ENCODE measurements at places on chromosomes 13 and 19.

DNA sequence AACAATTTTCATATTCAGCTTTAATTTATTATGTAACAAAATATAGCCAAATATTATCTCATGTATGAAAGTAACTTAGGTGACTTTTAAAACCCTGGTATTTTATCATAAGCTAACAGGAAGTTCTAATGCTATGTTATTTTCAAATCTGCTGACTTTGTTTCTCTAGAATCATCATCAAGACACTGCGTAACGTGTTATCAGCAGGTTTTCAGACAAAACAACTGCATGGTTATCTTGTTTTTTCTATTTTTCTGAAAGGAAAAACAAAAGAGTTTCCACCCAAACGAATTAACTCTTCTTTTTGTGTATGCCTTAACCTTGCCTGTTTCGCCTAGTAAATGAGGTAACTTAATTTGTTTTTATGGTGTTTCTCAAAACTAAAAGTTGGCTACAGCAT, 156.3 kb downstream of the TBC1D4 start:
- DNase-seq = no peak

DNA sequence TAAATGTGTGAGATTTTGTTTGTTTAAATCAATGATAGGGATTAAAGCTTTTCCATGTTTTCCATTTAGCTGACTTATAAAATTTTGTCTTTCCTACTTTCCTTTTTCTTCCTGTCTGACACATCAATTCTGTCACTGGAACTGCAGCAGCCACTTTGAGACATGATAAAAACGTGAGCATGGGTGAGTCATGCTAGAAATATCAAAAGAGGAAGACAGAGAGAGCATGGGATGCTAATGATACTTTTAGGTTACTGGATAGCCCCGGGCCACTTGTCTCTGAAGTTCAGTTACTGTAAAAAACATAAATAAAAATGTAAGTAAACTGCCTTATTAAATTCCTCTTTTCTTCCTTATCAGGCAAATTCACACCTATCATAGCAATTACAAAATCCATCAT, 1332.0 kb upstream of the PCDH20 start:
- DNase-seq = no peak

GRCh38 chr19:19039901-19040300, 6.5 kb downstream of the ARMC6 start:
- DNase-seq = no peak

GRCh38 chr13:59790626-59791025, 373.1 kb downstream of the DIAPH3 start:
- DNase-seq = no peak

- DNase-seq = peak; percentile 27
Measured at GRCh38 chr13:102846261-102847015, 606 bp downstream of the ERCC5 start.

- peak; percentile 50 for DNase-seq
Measured at GRCh38 chr19:7917267-7918061, 2.7 kb upstream of the SNAPC2 start.

GRCh38 chr19:40663695-40664692, 26.5 kb downstream of the NUMBL start:
- peak; percentile 6 for DNase-seq

- no peak for DNase-seq
Measured at GRCh38 chr13:98520674-98521449, 56.0 kb downstream of the STK24 start.

DNA sequence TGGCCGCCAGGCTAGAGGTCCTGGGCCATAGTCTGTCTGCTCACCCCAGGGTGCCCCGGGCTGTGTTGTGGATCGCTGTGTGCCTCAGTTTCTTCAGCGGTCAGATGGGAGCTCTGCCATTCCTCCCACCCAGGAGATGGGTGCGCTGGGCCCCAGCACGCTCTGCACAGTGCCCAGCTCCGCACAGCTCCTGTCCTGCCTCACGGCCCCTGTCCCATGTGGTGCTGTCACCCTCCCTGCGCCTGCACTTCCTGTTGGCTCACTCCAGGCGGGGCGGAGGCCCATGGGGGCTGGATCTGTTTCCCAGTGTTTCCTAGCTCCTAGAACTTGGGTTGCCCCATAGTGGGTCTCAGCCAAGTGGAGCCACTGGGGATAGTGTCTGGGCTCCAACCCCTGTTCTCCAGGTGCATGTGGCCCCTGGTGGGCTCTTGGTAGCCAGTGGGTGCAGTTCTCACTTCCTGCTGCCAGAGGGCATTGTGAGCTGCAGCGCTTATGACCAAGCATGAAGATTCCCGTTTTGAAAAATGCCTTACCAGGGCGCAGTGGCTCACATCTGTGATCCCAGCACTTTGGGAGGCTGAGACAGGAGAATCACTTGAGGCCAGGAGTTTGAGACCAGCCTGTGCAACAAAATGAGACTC, 69.8 kb downstream of the KDM4B start:
- no peak for DNase-seq

GRCh38 chr13:19959141-19959830, 759 bp downstream of the ZMYM2 start:
- DNase-seq = peak; percentile 60

DNA sequence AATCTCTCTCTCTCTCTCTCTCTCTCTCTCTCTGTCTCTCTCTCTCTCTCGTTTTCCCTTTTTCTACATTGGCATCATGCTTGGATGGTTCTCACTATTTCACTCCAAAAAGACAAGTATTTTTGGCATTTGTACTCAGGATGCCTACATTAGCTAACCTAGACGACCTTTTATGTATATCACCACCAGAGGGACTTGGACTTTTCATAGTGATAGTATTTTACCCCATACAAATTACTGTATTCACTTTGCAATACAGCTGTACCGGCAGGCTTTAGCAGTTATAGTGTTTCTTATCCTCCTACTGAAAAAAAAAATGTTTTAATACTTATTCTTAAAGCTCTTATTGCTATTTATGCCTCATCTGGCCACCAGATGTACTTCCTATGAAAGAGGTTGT, 687.2 kb upstream of the KLHL1 start:
- no peak for DNase-seq

DNA sequence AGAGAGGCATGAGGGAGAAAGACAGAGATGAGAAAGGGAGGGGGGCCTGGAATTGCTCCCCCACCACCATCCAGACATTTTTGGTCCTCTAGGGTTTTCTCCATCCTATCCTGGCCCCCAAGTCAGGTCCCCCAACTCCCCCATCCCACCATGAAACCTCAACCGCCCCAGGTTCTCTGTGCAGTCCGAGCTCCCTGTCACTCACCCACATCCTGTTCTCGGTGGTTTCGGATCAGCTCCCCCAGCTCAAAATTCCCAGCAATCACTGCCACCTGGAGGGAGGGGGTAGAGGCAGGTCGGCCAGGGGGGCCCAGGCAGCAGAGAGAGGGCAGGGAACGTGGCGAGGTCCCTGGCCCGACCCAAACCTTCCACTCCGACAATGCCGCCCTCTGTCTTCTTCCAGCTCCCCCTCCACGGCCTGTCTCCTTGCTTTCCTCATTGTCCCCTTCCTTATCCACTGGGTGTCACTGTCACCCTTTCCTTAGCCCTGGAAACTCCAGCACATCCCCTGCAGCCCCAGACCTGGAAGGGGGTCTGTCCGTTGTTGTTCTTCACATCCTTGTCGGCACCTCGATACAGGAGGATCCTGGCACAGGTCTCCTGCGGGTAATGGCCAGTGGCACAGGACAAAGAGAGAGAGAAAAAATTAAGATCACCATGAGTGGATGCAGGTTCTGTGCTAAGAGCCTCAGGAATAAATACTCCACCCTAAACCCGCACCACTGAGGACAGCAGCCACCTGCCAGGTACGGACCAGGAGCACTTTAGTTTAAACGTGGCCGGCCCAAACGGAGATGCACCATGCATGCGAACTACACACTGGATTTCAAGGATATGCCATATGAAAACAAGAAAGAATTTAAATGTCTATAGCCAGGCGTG, 15.4 kb downstream of the SHANK1 start:
- no peak for DNase-seq

DNA sequence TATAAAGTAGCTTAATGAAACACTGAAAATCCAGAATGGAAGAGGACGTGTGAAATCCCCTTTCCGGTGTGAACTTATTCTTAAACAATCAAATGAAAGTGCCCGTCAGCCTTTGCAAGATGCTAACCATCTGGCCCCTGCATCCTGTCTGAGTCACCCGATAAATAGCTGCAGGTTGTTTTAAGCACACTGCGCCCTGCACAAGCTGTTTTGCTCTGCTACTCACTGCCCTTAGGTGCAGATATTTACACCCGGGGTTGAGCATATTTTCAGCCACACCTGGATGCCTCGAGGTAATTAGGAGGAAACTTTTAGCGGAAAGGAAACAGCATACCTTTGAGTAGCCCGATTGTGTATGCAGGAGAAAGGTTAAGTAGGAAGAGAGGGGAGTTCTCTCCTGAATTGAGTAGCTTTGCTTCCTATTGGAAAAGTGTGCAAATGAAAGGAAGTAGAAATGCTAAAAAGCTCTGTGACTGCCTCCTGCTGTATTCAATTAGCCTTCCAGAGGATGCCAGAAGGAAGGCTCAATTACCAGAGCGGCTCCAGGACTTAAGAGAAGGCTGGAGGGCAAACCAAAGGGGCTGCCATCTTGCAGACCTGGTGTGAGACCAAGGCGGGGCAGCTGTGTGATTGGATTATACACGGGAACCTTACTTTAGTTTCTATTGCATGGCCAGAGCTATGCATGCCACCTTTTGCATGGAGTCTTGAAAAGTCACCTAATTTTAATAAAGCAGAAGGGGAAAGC, 42.5 kb downstream of the IRS2 start:
- no peak for DNase-seq

DNA sequence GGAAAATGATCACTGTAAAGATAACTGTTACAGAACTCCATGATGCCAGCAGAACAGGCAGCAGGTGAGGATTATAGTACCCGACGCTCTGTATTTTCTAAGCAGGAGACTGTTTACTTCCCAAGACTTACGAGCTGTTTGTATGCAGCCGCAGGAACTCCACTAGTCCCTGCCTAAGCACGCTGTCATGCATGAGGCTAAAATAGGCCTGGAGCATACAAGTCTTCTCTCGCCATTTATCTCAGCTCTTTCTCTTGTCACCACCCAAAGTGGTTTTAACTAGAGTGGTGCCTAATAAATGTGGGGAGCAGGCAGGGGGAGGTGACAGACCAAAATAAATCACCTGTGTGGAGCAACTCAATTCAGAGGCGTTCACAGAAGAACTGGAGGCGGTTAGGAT, 175.8 kb downstream of the TDRD3 start:
- no peak for DNase-seq

All from activated CD4-positive, alpha-beta T cell treated with anti-CD3 and anti-CD28 coated beads, Interleukin-2, amount 50 U/mL, for 4 hours (primary cell).